Endothelial cell of umbilical vein (primary cell): ENCODE measurements at places on chromosomes 6 and 20. TPM values are rescaled to one million over a fixed set of nuclear protein-coding genes. Genes with fewer than 3 reads are reported as not detected.

LY6G6C gene
- 0.35 TPM in 1 of 2 replicates, not detected in the other for total RNA-seq

ALDH5A1 gene
- 1.1 and 1.8 TPM in 2 replicates for total RNA-seq

HAO1 gene
- not detected in 2 replicates for total RNA-seq

BPI gene
- total RNA-seq: not detected in 2 replicates

OOEP gene
- total RNA-seq: not detected in 2 replicates

DNA sequence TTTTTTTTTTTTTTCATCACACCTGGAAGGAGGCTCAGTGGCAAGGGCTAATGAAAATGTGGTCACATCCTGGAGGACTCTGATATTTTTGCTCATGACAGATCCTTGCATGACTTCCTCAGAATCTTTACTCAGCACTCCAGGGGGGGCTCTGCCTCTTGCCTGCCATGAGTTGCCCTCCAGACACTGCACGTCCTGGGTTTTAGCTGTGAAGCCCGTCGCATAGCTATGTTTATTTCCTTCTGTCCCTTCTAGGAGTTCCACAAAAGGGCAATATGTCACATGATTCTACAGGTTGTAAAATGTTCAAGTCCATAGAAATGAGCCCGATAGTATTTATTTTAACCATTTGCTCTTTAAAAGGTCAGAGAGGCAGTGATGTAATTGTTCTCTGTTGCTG, 18.2 kb downstream of the MAS1 start:
- H3K27me3 ChIP-seq: no peaks in the 10 kb centered on the region
- H3K27ac ChIP-seq: no peak overlapping the region
- no peak for DNase-seq
- H3K36me3 ChIP-seq: no peaks in the 10 kb centered on the region

GRCh38 chr6:167146135-167146534, 11.6 kb downstream of the GPR31 start:
- no peak for DNase-seq
- H3K4me3 ChIP-seq: no peak overlapping the region
- H3K27ac ChIP-seq: no peak overlapping the region
- H3K36me3 ChIP-seq: no peaks in the 10 kb centered on the region
- H3K4me1 ChIP-seq: no peaks in the 10 kb centered on the region

DNA sequence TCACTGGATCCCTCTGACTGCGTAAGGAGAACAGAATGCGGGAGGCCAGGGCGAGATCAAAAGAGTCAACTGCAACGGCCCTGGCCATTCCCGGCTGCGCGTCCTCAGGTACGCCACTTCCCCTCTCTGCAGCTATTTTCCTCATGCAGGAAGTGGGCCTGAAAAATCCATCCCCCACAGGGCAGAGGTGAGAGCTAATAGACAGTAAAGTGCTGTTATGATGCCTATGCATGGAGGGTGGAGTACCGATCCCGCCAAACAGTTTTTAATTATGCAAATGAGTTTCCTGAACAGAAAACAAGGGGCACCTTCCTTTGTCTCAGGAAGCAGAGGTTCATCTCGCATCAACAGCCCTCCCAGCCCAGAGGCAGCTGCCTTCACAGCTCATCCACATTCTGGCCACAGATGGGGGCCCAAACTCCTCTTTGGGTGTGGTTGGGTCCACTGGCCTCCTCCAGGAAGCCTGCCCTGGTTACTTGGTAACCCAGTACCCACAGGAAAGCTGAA, 9.3 kb downstream of the PREX1 start:
- DNase-seq: no peak
- no peaks in the 10 kb centered on the region for H3K36me3 ChIP-seq
- H3K4me3 ChIP-seq: no peak overlapping the region
- no peaks in the 10 kb centered on the region for H3K27me3 ChIP-seq
- peak overlapping the region; percentile 40 for H3K27ac ChIP-seq

- no peak overlapping the region for H3K27ac ChIP-seq
- peaks cover 14% of the 10 kb centered on the region for H3K4me1 ChIP-seq
- H3K4me3 ChIP-seq: no peak overlapping the region
- no peak for DNase-seq
- H3K27me3 ChIP-seq: no peaks in the 10 kb centered on the region
Observed at GRCh38 chr6:38215651-38216311, 396.3 kb downstream of the ZFAND3 start.

GRCh38 chr20:2890742-2891141, 17.5 kb downstream of the PTPRA start:
- no peak overlapping the region for H3K27ac ChIP-seq
- DNase-seq: peak; percentile 47
- no peaks in the 10 kb centered on the region for H3K27me3 ChIP-seq
- peaks cover 17% of the 10 kb centered on the region for H3K4me1 ChIP-seq
- H3K4me3 ChIP-seq: no peak overlapping the region
- H3K36me3 ChIP-seq: no peaks in the 10 kb centered on the region

DNA sequence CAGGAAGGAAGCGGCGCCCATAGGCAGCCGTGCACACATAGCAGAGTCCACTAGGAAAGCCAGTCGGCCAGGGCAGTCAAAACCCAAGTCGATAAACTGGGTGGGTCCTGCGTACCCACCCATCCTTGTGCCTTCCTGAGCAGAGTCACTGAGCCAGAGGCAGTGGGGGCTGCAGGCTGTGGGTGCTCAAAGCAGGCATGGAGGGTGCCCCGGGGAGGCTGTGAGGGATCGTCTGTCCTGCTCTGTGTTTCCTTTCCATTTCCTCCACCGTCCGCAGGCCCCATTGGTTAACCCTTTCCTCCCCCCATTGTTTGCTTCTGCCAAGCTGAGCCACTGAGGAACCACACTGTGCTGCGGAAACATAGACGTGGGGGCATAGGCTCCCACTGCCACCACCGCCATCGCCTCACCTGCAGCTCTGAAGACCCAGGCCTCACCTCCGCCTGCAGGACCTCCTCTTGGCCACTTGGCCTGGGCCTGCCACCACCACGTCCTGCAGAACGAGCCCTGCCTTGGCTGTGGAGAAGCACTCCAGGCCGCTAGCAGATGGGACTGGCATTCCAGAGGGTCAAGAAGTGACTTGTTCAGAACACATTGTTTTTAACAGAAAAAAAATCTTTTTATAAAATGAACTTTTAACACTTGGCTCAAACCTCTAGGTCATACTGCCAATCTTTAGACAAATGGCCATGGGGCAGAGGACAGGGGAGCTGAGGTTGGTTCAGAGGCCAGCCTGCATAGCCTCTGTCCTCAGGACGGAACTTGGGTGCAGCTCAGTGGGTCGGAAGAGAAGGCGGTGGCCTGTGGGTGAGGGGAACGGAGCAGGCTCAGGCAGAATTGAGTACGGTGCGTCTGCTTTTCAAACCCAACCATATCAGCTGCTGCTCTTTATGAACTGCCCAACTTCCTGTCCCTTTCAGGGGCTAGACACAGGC, 52.6 kb downstream of the TCP11 start:
- no peak for DNase-seq
- no peaks in the 10 kb centered on the region for H3K4me1 ChIP-seq
- H3K36me3 ChIP-seq: no peaks in the 10 kb centered on the region
- no peaks in the 10 kb centered on the region for H3K27me3 ChIP-seq
- H3K27ac ChIP-seq: no peak overlapping the region

DNA sequence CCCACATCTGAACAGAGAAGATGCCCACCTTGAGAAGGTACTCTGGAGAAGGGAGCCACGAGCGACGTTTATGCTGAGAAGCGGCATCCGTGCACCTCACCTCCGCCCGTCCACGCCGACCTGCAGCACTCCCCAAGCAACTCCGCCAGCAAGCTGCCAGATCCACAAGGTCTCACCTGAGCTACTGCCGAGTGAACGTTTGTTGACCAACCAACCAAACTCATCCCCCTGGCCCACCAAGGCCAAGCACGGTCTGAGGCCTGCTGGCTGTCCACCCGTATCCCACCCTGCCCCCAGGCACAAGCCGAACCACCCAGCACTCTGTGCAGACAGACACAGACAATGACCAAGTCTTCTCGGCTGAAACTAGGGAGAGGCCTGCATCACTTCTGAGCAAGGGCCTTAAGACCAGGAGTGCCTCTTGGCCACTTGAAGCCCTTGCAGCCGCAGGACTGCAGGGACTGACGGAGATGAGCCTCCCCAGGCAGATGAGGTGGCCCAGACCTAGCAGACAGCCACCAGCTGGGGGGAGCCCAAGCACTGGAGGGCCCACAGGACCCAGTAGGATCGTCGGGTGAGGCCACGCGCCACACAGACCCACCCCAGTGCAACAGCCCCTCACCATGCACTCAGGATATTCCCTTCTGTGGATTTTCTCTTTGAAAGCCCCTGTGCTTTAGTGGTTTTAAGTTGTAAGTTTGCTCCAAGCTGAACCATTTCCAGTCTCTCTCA, 12.1 kb downstream of the TAF4 start:
- no peaks in the 10 kb centered on the region for H3K4me1 ChIP-seq
- no peaks in the 10 kb centered on the region for H3K27me3 ChIP-seq
- H3K36me3 ChIP-seq: no peaks in the 10 kb centered on the region

DNA sequence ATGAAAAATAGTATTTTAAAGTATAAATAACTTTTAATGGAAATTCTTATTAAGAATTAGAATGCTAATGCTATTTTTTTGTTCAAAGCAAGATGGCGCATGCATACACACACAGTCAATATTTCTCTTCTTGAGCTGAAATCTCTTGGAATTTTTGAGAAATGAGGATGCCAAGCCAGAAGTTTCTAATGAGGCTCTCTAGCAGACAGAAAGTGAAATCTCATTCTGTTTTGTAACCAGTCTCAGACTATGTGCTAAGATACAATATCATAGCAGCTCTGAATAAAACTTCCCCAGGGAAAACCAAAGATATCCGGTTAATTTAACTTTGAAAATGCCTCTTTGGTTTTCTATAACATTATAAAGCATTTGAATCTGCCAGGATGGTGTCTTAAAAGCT, 97.2 kb upstream of the HDAC2 start:
- H3K27me3 ChIP-seq: peaks cover 6% of the 10 kb centered on the region
- DNase-seq: no peak
- no peak overlapping the region for H3K4me3 ChIP-seq
- no peaks in the 10 kb centered on the region for H3K36me3 ChIP-seq
- no peak overlapping the region for H3K27ac ChIP-seq
- H3K4me1 ChIP-seq: no peaks in the 10 kb centered on the region

GRCh38 chr6:41334482-41335040, 847 bp upstream of the NCR2 start:
- H3K4me1 ChIP-seq: no peaks in the 10 kb centered on the region
- no peak overlapping the region for H3K27ac ChIP-seq
- no peak overlapping the region for H3K4me3 ChIP-seq

- H3K4me1 ChIP-seq: no peaks in the 10 kb centered on the region
- no peak overlapping the region for H3K4me3 ChIP-seq
- no peaks in the 10 kb centered on the region for H3K27me3 ChIP-seq
- H3K36me3 ChIP-seq: no peaks in the 10 kb centered on the region
- no peak for DNase-seq
Observed at GRCh38 chr6:6221787-6222535, 98.5 kb downstream of the F13A1 start.

GRCh38 chr6:34558172-34558714, 2.1 kb upstream of the SPDEF start:
- no peaks in the 10 kb centered on the region for H3K36me3 ChIP-seq
- no peaks in the 10 kb centered on the region for H3K27me3 ChIP-seq
- no peak overlapping the region for H3K4me3 ChIP-seq
- no peak overlapping the region for H3K27ac ChIP-seq
- H3K4me1 ChIP-seq: peaks cover 5% of the 10 kb centered on the region
- no peak for DNase-seq

GRCh38 chr20:5390720-5391119, 74.0 kb upstream of the PROKR2 start:
- peaks cover 5% of the 10 kb centered on the region for H3K27me3 ChIP-seq
- no peak overlapping the region for H3K27ac ChIP-seq
- H3K4me3 ChIP-seq: no peak overlapping the region
- no peaks in the 10 kb centered on the region for H3K36me3 ChIP-seq
- no peak for DNase-seq

- no peaks in the 10 kb centered on the region for H3K27me3 ChIP-seq
- H3K27ac ChIP-seq: no peak overlapping the region
- no peak for DNase-seq
- no peak overlapping the region for H3K4me3 ChIP-seq
Observed at GRCh38 chr6:65199683-65200082, 507.3 kb downstream of the EYS start.
